ENCODE measurements at places on chromosomes 7 and 10.

GRCh38 chr10:98411768-98412167, 3.2 kb downstream of the PYROXD2 start:
- DNase-seq: no peak

- DNase-seq: no peak
These were observed 615.0 kb upstream of the MBL2 start for GRCh38 chr10:53387562-53387961.

DNA sequence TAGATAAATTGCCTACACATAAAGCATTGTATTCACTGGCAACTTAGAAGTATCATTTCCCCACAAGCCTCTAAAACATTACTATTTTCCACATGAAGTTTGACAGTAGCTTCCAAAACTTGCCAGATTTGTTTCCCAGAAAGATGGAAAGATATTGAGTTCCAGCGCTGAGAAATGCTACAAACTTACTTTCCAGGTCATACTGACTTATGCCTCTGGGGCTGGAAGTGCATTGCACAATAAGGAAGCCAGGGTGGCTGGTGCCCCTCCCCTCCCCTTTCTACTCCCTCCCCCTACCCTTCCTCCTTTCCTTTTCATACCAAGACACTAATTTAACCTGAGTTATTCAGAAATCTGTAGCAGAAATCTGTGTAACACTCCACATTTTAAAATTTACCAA, 212.6 kb downstream of the WDR37 start:
- no peak for DNase-seq

DNA sequence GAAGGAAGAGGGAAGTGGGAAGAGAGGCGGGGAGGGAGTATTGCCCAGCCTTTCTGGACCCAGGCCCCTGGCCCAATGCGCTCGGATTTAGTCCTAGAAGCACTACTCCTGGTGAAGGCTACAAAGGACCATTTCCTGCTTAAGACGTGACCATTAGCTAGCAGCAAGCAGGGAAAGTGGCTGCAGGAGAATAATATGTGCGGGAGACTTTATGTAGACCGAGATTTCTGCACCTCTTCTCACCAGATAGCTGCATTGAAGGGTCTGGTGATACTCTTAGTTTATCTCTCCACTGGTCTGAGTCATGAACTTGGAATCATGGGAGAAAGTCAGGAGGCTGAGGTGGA, 3.1 kb downstream of the VAX1 start:
- no peak for DNase-seq

GRCh38 chr10:6543431-6544005, 36.6 kb downstream of the PRKCQ start:
- no peak for DNase-seq

DNA sequence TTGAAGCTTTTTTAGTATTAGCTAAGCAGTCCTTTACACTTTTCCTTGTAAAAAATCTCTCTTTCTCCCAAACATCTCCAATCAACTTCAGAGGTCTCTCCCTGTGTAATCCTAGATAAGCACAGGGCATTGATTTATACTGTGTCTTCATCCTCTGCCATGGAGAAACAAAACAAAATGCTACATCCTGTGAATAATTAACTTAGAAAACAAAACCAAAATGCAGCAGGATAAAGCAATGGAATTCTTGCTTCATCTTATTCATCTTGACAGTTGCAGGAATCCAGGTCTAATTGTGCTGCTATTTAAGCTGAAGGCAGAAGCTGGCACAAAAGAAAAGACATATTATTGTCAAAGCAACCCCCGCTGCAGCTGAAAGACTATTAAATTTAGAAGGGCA, 641.5 kb upstream of the SORCS1 start:
- no peak for DNase-seq
